ENCODE measurements at places on chromosomes 1 and 21.

- DNase-seq, result no peak
Measured at GRCh38 chr1:158563853-158564252, 6.5 kb downstream of the OR6P1 start.

- no peak for DNase-seq
Measured at GRCh38 chr1:202279806-202280205, 61.9 kb downstream of the UBE2T start.

GRCh38 chr1:206921772-206922265, at the start of gene FCMR:
Gene FCMR (minus strand): TSS chr1:206921941. CDS start chr1:206921854, 87 bp downstream.
- no peak for DNase-seq

GRCh38 chr1:227568593-227568992, 5.2 kb downstream of the ZNF678 start:
- no peak for DNase-seq

DNA sequence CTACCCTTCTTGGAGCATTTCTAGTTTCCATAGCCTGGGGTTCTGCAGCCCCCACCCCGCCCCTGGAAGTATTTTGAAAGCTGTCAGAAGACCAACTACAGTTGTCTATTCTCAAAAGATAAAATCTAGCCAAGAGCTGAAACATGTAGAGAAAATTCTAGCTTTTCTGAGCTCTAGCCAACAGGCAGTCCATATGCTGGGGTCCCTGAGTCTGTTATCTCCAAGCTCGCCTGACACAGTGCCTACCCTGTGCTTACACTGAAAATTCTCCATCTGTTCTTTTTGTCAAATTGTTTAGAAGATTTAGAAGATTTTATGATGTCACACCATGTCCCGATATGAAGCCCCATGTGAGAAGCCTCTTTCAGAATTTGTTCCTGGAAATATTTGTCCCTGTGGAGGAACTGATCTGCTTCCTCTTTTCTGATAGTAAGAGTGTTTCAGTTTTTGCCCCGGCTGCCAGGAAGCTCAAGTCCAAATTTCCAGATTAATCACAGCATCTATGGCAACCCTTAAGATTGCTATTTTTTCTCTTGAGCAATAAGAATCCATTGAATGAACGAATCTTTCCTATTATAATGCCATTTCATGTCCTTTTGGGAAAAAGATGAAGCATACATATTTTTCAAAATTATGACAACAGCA, 23.7 kb upstream of the CSF3R start:
- DNase-seq, result no peak

DNA sequence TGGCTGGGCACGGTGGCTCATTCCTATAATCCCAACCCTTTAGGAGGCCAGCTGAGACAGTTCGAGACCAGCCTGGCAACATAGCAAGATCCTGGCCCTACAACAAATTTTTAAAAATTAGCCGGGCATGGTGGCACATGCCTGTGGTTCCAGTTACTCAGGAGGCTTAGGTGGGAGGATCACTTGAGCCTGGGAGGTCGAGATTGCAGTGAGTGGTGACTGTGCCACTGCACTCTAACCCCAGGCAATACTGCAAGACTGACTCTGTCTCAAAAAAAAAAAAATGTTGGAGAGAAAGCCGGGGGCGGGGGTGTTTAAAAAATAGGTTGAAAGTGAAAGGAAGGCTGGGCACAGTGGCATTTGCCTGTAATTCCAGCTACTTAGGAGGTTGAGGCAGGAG, 16.5 kb downstream of the CLDN19 start:
- DNase-seq, result no peak

GRCh38 chr1:119227456-119227855, 87.0 kb upstream of the WARS2 start:
- DNase-seq, result no peak

GRCh38 chr1:172180501-172181285, 239.8 kb upstream of the C1orf105 start:
- peak; percentile 78 for DNase-seq

GRCh38 chr1:231076802-231077201, 36.7 kb upstream of the FAM89A start:
- DNase-seq, result no peak

DNA sequence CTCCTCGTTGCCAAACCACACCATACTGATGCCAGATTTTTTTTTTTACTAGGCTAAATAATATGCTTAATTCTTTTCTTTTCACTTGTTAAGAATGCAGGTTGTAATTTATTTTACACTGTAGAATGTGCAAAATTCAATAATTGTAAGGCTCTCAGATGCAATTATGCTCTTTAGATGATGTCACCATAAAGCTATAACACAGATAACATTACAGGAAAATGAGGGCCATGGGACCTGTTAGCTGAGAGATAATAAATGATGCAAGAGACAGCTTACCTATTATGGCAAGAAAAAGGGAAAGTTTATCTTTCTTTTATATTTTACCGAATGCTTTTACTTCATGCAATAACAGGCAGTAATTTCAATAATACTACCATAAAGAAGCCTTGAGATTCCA, 35.4 kb downstream of the CHRM3 start:
- DNase-seq, result no peak

- DNase-seq, result no peak
Measured at GRCh38 chr1:48785869-48786268, 9.2 kb upstream of the BEND5 start.

DNA sequence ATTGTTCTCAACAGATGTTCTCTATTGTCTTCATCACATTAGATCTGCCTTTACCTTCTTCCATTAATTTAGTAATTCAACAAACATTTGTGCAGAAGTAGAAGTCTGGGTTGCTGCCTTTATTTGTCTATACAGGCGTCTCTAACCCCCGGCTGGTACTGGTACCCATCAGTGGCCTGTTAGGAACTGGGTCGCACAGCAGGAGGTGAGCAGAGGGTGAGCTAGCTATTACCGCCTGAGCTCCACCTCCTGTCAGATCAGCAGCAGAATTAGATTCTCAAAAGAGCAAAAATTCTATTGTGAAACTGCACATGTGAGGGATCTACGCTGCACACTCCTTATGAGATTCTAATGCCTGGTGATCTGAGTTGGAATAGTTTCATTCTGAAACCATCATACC, 12.9 kb upstream of the EDEM3 start:
- DNase-seq, result no peak

DNA sequence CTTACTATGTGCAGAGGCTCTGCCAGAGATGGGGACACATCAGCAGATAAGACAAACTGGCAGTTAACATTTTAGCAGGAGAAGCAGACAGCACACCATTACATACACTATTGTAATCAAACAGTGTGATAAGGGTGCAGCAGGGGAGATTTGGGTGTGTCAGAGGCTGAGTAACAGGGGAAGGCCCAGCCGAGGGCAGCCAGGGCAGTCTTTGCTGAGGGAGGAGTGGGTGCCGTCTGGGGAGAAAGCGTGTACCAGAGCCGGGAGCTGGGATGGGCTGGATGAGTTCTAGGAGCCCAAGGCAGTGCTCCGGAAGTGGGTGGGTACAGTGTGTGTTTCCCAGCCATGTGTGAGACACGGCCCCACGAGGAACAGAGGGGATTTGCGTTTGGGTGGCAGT, 31.2 kb downstream of the KCNA10 start:
- no peak for DNase-seq

- peak; percentile 64 for DNase-seq
Measured at GRCh38 chr1:56180520-56181190, 398.7 kb downstream of the PLPP3 start.

GRCh38 chr21:42993051-42993712, 18.8 kb downstream of the PKNOX1 start:
- DNase-seq, result peak; percentile 53

- DNase-seq, result peak; percentile 40
Measured at GRCh38 chr21:16455978-16456377, 726.2 kb downstream of the USP25 start.

DNA sequence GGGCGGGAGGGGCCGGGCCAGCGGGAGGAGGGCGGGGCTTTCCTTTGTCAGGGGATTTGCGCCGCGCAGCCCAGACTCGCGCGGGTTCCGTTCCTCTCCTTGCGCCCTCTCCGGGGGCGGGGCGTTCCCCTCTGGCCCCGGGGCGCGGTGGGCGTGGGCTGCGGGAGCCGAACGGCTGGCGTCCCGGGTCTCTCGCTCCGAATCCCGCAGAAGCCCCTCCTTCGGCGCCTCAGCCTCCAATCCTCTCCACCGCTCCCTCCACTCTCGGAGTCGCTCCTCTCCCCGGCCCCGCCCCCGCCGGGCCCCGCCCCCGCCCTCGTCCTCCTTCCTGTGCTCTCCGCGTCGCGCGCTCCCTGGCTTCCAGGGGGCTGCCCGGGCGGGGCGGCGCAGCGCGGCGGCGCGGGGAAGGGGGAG, 82.8 kb upstream of the BMP8A start:
- peak; percentile 95 for DNase-seq

DNA sequence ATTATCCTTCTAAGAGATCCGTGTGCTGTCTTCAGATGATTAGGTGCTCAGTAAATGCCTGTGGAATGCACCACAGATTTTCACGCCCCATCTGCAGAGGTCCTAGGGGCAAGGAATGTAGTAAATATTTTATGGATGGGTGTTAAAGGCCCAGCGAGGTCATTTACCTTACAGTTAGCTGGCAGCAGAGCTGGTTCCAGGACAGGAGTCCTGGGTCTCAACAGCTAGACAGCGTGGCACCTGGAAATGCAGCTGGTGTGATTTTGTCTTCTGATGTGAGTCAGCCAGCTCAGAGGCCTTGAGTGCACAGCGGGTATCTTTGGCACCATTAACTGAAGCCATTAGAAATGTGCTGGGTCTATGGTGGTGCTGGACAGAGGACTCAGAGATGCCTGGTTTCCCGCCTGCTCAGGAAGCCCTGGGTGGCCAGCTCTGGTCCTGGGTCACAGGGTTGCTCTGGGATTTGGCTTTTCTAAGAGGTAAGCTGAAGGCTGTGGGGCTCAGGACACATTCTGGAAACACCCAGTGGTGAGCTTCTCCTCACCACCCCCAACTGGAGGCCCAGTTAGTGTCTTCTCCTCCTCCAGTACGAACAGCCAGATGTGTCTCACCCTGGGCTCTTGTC, 65.5 kb downstream of the DDX20 start:
- DNase-seq, result no peak

- DNase-seq, result no peak
Measured at GRCh38 chr1:18761948-18762840, 97.3 kb downstream of the TAS1R2 start.

GRCh38 chr1:170095976-170096748, 21.7 kb upstream of the KIFAP3 start:
- no peak for DNase-seq

DNA sequence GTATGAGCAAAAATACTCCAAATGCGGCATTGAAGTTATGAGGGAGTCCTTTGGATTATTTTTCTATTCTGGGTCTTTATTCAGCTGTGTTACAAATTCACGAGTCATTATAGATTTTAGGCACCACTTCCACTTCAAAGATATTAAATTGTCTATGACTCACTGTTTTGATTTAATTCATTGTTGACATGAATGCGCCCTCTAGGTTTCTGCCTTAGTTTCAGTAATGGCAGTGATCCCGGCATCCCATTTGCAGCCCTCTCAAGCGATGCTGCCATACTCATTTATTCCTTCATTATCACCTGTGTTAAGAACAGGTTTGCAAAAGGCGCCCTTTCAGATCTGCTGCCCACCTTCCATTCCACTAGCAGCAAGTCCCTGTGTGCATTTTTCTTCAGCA, 14.0 kb downstream of the RSPO1 start:
- DNase-seq, result no peak

DNA sequence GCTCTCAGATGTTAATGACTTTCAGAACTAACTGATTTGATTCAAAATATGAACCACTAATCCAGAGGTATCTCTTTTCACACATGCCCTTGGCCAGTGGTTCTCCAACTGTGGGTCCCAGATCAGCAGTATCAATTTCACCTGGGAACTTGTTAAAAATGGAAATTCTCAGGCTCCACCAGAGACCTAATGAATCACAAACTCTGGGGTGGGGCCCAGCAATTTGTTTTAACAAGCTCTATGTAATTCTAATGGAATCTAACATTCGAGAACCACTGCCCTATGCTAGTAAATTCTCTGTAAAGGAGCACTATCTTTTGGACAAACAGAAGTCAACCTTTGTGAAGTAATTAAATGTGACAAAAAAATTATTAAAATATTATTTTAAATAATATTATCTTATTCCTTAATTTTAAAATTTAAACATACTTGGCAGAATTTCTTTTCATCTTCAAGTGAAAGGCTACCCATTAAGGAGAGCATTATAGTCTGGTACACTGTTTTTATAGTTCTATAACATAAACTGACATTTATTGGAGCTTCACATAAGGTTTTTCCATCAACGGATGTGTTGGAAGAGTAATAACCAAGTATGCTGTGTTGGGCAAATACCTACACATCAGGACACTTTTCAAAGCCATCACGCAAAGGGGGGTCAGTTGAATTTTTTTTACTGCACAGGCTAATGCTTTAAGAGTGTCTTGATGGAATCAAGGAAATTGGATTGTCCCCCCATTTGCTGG, 130.4 kb downstream of the LHX4 start:
- DNase-seq, result peak; percentile 31

DNA sequence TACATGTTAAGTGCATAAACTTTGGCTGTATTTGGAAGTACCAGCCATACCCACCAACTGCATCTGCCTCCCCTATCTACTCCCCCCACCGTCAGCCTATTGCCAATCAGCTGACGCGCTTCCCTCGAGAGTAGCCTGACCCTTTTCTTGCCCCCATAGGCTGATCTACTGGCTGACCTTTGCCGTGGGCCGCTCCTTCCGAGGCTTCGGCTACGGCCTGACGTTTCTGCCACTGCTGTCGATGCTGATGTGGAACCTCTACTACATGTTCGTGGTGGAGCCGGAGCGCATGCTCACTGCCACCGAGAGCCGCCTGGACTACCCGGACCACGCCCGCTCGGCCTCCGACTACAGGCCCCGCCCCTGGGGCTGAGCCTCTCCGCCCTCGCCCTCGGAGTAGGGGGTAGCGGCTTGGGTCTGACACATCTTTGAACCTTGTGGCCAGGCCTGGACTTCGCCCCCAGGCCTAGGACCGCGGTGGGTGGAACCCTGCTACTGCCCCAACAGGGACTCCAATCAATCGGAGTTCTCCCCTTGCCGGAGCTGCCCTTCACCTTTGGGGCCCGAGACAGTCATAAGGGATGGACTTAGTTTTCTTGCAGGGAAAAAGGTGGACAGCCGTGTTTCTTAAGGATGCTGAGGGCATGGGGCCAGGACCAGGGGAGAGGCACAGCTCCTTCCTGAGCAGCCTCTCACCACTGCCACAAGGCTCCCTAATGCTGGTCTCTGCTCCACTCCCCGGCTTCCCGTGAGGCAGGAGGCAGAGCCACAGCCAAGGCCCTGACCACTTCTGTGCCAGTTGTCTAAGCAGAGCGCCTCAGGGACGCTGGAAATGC, 4.0 kb downstream of the GLMP start:
- DNase-seq, result peak; percentile 80

GRCh38 chr1:40930174-40930964, 49.1 kb upstream of the CTPS1 start:
- no peak for DNase-seq
